ENCODE measurements at places on chromosomes 5 and 9.

DNA sequence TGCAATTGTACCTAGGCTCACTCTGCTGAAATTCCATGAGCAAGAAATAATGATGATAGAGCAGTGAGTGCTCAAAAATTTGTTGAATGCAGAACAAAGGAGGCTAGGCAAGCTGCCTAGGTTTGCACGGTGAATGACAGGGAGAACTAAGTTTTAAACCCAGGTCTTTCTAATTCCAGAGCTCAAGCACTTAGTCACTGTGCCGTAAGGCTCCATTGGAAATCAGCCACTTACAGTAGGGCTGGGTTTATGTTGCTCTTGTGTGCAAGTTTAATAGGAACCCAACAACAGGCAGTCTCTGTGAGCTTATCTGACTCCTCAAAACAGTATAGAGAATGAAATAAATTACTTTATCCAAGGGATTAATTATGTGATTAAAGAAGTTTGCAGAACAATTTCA lies 147.0 kb downstream of the CSNK1G3 start:
- DNase-seq = no peak

DNA sequence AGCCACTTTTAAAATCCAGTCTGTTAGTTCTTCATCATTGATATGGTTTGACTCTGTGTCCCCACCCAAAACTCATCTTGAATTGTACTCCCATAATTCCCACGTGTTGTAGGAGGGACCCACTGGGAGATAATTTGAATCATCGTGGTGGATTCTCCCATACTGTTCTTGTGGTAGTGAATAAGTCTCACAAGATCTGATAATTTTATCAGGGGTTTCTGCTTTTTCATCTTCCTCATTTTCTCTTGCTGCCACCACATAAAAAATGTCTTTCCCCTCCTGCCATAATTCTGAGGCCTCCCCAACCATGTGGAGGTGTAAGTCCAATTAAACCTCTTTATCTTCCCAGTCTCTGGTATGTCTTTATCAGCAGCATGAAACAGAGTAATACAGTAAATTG lies 26.9 kb upstream of the SH3TC2 start:
- no peak for DNase-seq

- DNase-seq = no peak
These were observed 42.9 kb upstream of the FBXW11 start for GRCh38 chr5:172049226-172049796.

DNA sequence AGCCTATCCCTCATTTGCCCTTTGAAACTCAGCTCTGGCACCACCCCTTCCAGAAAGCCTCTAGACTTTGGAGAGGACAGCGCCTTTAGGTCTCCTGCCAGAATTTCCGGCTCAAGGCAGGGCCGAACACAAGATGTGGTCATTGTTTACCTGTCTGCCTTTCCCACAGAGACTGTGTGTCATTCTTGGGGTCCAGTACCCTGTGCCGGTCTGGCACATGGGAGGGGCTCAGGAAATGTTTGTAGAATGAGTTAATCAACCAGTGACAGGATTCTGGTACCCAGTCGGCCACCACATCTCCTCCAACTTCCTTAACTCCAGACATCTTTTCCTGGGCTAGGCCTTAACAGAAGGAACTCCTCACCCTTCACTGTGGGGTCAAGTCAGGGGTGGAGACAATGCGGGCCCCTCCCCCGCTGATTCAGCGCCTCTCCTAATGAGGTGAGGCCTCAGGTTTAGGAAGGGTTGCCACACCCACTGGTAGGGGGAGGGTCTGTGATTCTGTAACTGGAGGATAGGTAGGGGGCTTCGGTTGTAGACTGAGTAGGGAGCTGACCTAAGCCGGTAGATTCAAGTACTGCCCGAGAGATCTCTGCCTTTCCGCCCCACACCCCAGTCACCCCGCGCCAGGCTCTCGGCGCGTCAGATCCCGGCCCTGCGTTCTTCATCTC lies 29.3 kb downstream of the PCDH1 start:
- peak; percentile 16 for DNase-seq

DNA sequence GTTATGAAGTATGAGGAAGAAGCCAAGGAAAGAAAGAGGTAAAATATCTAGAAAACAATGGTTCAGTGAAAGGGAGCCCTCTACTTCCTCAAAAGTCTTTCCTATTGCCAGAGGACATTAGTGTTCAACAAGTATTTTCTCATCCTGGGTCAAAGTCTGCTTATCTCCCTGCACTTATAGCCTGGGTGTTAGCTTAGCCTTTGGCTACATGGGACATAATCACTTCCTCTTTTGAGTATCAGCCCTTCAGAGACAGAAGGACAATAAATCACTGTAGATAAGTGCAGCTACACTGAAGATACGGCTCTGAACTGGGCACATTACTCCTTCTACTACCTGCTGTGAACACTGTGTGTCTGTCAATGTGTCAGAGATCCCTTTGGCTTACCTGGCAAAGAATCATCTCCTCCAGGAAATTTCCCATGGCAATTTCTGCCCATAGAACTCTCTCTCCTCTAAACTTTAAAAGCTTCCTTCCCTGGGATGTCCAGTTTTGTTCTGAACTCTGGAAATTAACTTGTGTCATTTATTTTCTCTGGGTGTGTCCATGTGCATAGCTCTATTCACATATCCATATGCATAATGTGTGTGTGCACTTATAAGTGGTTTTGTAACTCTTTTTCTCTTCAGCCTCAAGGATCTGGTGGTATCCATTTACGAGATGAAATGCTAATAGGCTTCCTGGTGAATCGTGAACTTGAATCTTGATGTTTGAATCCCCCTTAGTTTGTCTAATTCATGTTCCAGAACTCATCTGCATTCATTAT lies 30.0 kb upstream of the RECK start:
- no peak for DNase-seq

- DNase-seq = no peak
These were observed 401.3 kb upstream of the DAB2 start for GRCh38 chr5:39826051-39826450.

GRCh38 chr5:172806897-172807672 lies 27.0 kb upstream of the ERGIC1 start:
- DNase-seq = peak; percentile 95

DNA sequence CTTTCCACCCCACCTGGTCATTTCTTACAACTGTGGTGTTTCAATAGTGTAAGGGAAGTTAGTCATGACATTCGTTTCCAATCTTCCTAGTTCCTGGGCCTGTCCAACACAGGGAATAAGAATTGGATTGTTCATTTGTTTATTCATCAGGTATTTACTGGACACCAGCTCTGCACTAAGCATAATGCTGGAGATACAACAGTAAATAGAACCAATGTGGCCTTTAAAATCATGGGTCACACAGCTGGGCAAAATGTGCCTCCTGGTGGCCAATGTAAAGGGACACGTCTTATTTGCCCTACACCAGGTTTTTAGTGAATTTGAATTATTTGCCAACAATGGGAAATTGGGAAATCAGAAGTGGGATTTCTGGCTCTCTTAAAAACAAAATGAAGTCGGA lies 10.4 kb downstream of the ABLIM3 start:
- no peak for DNase-seq

DNA sequence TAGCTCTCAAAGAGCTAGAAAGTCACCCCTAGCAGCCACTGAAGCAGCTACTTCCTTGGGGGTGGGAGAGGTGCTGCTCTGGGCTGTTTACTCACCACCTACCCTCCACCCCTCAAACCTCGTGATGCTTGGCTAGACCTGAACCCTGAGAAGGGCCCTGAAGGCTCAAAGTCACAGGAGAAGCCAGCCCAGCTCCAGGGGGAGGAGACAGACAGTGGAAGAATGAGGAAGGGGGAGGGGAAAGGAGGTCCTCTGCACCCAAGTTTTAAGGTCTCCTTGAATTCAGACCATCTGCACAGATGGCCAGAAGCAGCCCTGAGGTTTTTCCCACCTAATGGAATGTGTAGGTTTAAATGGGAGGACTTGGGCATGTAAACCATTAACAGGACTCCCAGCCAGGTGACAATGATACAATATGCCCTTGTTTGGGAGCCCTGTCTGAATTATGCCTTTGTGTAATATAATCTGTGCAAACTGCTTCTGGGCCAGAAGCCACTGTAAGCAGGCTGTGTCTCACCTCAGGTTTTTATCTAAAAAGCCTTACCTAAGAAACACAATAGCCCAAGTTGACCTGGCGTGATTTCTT lies 180.5 kb downstream of the PIK3R1 start:
- no peak for DNase-seq

- no peak for DNase-seq
These were observed 3.6 kb upstream of the FUT7 start for GRCh38 chr9:137035507-137035834.

DNA sequence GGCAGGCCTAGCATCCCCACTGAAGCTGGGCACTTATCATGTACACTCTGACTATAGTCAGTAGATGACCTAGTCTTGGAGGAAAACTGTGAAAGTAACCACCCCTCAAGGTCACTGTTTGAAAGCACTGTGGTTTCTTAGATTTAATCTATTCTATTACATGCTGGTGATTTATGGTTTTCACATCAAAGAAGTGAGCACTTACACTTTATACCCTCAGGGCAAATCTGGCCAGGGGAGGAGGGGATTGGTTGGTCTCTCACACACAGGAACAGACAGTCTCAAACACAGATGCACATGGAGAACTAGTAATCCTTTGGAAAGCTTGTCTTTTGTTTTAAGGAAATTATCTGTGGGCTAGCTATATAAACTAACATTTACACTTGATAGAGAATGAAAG lies 17.9 kb upstream of the SPIN1 start:
- DNase-seq = no peak

- peak; percentile 24 for DNase-seq
These were observed 39.7 kb downstream of the LMNB1 start for GRCh38 chr5:126816649-126817048.

DNA sequence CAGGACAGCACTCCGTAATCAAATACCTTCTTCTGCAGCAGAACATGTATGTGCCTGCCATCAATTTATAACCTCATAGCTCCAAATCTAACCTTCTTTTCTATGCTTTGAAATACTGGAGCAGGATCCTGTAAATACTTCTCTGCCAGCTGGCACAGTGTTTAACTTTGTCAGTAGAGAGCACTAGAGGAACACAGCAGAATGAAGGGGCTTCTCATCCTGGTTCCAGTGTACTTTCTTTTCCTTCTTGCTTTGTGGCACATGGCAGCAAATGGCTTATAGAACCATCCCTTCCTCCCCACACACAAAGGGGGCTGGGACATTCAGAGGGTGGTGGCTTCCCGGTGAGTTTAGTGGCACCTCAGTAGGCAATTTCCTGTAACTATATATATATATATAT lies 3.8 kb upstream of the FBXW11 start:
- DNase-seq = no peak

DNA sequence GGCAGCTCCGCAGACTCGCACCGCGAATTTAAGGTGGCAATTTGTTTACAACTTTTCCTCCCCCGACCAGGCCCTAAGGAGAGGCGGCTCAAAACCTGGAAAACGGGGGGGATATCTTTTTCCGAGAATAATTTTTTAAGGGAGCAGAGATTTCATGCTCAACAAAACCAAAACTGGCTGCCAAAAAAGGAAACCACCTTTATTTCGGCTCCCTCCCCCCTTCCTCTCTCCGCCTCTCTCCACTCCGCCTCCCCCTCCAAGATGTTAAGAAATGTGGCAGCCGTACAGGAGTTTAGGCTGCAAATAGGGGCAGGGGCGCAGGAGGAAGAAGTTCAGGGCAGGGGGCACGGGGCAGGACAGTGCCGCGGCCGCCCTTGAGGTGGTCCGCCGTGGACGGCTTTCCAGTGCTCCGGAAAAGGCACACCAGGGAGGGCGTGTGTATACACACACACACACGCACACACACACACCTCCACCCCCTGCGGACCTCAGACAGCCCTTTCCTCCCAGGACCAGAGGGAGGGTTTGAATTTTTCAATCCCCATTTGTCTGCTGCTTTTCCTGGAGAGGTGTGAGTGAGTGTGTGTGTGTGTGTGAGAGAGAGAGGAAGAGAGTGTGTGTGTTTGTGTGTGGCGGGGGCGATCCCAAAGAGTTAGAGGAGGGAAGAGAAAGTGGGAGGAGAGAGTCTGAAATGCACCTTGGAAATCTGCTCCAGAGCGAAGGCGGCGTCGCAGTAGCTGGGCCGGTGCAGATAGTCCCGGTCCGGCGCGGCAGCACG lies 9.1 kb downstream of the PTCH1 start:
- DNase-seq = no peak
